Motor neuron (in vitro differentiated cells): ENCODE measurements at places on chromosomes 6 and 20.
A peak's percentile ranks its signal among the peaks of the same experiment; 100 is the strongest.

DNA sequence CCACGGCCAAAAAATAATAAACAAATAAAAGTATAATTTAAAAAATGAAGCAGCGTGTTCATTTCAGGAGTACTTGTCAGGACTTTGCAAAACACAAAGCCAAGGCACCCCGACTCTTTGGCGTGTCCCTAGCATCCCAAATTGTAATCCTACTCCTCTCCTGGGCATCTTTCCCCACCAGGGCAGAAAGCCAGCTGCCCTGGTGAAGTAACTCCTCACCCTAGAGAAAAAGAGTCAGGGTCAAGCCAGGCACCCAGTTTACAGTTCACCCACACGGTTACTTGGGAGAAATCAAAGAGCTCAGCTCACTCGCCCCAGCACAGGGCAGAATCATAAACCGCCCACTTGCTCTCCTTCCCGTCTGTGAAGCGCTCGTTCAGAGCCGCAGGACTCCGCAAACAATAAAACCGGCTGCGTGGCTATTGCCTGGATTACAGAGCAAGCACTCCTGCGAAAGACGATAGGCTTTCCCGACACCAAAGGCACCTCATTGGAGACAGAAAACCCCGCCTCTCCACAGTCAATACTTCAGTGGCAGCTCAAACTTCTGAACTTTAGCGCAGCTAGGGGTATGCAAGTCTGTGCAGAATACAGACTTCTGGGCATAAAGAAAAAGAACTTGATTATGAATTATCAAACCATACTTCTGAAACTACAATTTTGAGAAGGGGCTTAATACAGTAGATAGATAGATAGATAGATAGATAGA lies 73.0 kb upstream of the NHSL1 start:
- peak; percentile 99 for ATAC-seq

GRCh38 chr6:34912715-34913464 lies 23.8 kb downstream of the ANKS1A start:
- ATAC-seq = no peak

GRCh38 chr20:2729791-2730190 lies 37.2 kb downstream of the EBF4 start:
- no peak for ATAC-seq

GRCh38 chr20:57630061-57630460 lies 9.8 kb upstream of the ZBP1 start:
- ATAC-seq = no peak

DNA sequence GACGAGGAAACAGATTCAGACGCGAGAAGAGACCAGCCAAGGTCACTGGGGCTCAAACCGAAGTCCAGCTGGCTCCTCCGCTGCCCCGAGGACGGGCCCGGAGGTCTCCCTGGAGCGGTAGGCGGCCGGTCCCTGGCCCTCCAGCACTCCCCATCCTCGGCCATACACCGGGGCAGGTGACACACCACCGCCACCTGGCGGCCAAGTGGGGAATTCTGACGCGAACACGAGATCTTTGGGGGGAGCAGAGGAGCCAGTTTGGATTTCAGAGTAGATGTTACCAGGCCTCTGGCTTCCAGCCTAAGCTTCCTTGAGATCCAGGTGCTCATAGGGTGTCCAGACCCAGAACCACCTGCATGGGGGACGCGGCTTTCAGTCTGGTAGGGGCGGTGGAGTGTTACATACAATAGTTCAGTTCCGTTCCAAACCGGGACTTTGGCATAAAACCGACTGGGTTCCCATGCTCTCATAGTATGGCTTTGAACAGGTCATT lies 16.1 kb downstream of the BPIFB1 start:
- ATAC-seq = peak; percentile 54

DNA sequence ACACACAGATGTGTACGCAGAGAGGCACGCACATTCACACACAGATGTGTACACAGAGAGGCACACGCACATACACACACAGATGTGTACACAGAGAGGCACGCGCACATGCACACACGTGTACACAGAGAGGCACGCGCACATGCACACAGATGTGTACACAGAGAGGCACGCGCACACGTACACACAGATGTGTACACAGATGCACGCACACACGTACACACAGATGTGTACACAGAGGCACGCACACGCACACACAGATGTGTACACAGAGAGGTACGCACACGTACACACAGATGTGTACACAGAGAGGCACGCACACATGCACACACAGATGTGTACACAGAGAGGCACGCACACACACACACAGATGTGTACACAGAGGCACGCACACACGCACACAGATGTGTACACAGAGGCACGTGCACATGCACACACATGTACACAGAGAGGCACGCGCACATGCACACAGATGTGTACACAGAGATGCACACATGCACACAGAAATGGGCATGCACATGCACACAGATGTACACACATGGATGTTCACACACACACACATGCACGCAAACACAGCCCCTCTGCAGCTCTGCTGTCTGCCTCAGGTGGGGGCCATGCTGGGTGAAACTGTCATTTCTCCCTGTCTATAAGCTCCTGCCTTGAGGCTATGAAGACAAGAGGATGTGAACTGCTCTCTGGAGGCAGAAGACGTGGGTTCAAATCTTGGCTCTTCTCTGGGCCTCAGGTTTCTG lies 14.3 kb upstream of the MYT1 start:
- ATAC-seq = no peak

GRCh38 chr6:130958468-130958867 lies 104.6 kb downstream of the EPB41L2 start:
- no peak for ATAC-seq

- ATAC-seq = no peak
Measured at GRCh38 chr6:37587866-37588734, 88.4 kb upstream of the CCDC167 start.

- ATAC-seq = no peak
Measured at GRCh38 chr20:54282625-54283024, 74.7 kb downstream of the PFDN4 start.

DNA sequence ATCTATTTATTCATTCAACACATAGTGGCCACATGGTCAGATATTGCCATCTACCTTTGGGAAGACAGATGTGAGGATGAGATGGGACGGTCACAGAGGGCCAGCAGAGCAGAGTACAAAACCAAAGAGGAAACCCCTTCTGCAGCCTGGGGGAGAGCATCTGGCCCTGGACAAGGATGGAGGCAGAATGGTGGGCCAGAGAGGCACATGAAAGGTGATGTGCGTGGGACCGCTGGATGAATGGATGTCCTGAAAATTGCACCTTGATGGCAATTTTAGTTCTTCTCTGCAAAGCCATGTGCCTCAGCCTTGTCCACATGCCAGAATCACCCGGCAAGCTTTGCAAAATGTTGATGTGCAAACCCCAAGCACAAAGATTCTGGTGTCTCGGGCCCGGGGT lies 77.4 kb upstream of the CD93 start:
- ATAC-seq = no peak

DNA sequence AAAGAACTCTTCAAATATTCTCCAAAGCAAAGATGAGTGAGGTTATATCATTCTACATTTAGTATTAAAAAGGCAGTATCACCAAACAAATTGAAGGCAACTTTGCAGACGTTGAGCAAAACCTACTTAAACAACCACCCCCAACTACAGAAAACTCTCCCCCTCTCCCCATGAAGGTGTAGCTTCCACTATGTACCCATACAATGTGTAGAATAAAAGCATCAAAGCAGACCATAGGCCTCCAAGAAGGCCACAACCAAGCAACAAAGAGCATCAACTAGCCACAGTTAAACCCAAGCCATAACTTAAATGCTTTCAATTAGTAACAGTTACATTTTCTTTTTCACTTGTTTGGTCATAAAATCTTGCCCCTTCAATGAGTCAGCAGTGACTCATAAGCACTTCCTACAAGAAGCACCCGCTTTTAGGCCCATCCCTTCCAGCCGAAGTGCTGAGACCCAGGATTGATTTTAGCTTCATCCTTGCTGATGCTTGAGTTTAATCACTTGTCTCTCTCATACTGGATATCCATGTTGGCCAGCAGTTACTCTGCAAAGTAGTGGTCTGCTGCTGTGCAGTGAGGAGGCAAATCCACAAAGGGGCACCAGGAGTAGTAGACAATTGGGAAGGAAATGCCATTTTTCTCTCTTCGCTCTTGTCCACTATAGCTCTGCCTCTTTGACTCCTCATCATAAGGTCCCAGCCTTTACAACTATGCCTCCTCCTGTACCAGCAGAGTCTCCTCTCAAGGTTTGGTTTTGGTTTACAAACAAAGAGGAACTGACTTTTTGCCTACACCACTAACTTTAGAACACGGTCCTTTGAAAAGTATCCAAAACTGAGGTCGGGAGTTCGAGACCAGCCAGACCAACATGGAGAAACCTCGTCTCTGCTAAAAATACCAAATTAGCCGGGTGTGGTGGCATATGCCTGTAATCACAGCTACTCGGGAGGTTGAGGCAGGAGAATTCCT lies 8.4 kb upstream of the NUP153 start:
- ATAC-seq = peak; percentile 97

- ATAC-seq = no peak
Measured at GRCh38 chr6:6220718-6221117, 99.7 kb downstream of the F13A1 start.

DNA sequence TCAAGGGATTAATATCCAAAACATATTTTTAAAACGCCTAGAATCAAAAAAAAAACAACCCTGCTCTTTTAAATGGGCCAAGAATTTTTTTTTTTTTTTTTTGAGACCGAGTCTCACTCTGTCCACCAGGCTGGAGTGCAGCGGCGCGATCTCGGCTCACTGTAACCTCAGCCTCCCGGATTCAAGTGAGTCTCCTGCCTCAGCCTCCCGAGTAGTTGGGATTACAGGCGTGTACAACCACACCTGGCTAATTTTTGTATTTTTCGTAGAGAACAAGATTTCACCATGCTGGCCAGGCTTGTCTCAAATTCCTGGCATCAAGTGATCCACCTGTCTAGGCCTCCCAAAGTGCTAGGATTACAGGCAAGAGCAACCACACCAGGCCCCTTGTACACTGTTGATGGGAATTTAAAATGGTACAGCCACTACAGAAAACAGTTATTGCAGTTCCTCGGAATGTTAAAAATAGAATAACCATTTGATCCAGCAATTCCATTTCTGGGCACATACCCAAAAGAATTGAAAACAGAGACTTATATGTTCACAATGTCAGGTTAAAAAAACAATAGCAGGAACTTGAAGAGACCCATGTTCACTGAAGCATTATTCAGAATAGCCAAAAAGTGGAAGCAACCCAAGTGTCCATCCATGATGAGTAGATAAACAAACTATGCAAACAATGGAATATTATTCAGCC lies 3.1 kb upstream of the MYL9 start:
- ATAC-seq = no peak

DNA sequence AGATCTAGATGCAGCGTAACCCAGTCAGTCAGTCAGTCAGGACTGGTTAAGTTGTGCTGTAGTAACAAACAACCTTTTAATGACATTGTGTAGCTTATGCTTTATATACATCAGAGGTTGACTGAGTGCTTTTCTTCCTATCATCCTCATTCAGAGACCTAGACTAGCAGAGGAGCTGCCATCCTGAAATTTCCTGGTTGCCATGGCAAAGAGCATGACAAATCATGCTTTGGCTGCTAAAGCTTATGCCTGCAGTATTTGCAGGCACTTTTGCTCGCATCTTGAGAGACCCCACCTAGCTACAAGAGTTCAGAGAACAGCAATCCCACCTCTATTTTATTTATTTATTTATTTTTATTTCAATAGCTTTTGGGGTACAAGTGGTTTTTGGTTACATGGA lies 244.0 kb downstream of the BTBD3 start:
- peak; percentile 28 for ATAC-seq

DNA sequence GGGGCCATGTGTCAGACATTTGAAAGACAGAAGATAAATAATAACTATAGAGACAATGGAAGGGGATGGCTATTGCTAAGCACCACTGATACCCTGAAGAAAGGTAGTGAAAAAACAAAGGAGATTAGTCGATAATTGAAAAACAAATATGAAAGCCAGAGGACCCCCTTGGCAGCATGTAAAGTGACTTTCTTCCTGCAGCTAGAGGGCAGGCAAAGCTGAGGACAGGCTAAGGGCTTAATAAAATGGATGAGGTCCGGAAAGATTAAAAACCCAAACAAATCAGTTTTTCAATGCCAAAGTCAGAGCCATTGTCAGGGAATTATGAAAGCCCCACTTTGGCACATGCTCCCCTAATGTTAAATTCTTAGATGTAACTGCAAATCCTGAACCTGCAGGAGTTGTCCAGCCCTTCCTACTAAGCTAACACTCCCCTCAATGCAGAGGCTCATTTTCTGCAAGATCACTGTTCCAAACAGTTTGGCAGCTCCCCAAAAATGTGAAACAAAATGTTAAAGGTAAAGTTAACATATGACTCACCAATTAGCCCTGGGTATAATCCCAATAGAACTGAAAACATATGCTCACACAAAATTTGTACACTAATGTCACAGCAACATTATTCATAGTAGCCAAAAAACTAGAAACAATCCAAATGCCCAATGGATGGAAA lies 1177.9 kb downstream of the GRIK2 start:
- ATAC-seq = no peak

GRCh38 chr6:108767418-108768165 lies 80.6 kb upstream of the ARMC2 start:
- ATAC-seq = no peak

GRCh38 chr6:6657085-6657819 lies 68.7 kb downstream of the LY86 start:
- ATAC-seq = no peak

DNA sequence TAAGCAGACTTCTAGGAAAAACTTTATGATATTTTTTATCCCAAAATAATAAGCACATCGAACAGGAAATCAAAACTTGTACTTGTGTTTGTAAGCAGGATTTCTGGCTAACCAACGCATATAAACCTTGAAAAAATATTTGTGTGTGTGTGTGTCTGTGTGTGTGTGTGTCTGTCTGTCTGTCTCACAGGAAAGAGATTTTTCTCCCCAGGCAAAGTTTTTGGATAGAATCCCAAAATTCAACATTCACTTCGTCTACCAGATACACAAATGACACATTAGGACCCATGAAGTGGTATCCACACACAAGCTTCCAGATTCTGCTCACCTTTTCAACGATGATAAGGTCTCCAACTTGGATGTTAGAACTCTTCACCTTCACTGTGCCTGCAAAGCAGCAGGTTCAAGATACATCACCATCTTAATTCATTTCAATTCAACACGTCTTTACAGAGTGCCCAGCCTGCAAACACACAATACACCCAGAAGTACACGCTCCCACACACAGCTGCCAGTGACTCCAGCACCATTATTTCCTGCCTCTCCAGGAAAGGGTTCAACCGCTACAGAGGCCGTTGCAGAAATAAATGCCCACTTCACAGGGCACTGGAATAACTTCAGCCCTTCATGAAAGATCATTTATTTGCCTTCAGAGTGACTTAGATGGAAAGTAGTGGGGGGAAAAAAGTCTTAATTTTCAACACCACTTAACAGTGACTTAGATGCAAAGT lies 70.9 kb downstream of the ATP9A start:
- ATAC-seq = no peak

GRCh38 chr6:103675807-103676406 lies 1183.8 kb downstream of the HACE1 start:
- no peak for ATAC-seq

- no peak for ATAC-seq
Measured at GRCh38 chr6:70380252-70380651, 33.1 kb upstream of the FAM135A start.
